Activated naive CD4-positive, alpha-beta T cell (primary cell): ENCODE measurements at places on chromosomes 2 and 18.

GRCh38 chr18:46756025-46756558 is 761 bp downstream of the ST8SIA5 start:
- DNase-seq = no peak

DNA sequence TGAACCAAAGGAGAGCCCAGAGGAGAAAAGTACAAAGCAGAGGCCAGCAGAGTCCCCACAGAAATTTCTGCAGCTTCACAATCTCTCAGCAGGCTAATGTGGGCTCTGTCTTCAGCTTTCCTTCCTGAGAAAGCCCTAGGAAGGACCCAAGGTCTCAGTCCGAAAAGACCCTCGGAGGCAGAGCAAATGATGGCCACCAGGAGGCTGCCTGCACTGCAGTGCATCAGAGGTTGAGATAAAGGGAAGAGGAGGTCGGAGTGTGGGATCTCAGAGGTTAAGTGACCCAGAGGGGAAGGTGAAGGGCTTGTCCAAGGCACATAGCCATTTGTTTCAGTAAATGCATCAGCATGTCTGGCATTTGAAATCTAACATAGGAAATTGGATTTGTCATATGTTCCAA is 299.1 kb upstream of the SLC14A2 start:
- DNase-seq = no peak

DNA sequence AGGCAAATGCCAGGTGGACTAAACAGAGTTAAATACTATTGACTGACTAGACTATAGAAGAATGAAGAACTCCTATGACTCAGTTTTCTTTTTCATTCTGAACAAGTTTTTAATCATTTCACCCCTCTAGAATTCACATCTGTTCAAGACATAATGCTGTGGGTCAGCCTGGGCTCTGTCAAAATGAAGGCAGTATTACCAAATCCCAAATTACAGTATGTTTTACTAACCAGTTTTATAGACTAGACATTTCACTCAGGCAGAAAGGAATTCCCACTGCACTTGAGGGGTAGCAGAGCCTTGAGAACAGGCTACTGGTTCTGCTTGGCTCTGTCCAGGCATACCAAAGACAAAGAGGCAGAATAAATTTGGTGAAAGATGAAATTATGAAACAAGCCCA is 511.7 kb downstream of the EPHA4 start:
- DNase-seq = no peak

DNA sequence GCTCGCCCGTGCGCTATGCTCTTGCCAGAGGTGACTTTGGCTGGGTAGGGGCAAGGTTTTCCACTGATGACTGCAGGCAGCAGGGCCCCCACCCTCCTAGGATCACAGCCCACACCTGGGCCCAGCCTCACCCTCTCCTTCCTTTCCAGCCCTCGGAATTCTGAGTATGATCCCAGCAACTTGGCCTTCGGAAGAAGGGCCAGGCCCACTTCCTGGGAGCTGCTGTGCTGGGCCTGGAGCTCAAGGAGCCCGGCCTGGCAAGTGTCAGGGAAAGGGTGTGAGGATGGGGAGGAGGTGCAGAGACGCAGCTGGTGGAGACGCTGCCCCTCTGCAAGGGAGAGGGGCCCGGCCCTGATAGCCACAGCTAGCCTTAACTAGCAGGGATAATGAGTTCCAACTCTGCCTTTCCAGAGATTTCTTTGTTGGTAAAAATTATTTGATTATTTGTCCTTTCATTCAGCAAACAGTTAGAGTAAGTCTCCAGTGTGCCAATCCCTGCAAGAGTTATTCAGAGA is 1.7 kb upstream of the CNDP1 start:
- DNase-seq = no peak

- DNase-seq = no peak
Observed at GRCh38 chr2:27255660-27256059, 7.2 kb downstream of the SLC30A3 start.

DNA sequence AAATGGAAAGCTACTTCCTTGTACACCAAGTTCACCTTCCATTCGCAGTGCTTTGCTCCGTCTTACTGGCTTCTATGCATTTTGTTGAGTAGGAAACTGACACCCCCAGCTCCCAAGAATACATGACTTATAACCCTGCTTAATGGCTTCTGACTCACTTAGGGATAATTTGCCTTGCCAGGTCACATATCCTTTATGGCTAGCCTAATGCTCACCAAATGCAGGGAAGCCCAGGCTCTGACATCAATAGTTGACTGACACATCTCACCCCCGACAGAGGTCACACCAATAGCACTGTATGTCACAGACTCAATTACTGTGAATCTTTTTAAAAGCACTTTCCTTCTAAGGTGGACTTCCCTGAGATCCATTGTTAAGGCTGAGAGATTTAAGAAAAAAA is 147.2 kb downstream of the DTNA start:
- DNase-seq = no peak

DNA sequence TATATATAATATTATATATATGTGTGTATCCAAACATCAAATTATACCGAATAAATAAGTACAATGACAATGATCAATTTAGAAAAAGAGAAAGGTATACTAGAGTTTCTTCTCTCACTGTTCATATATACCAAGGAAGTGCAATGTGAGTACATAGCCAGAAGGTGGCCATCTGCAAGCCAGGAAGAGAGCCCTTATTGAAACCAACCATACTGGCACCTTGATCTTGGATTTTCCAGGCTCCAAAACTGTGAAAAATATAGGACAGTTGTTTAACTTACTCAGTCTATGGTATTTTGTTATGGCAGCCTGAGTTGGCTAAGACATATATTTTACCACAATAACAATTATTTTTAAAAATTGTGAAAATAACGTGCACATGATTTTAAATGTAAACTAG is 1490.2 kb upstream of the SLC39A10 start:
- no peak for DNase-seq

- DNase-seq = no peak
Observed at GRCh38 chr2:241200822-241201395, 12.4 kb downstream of the ANO7 start.

- no peak for DNase-seq
Observed at GRCh38 chr18:59426855-59427254, 67.8 kb upstream of the LMAN1 start.

GRCh38 chr2:227082286-227082685 is 81.7 kb downstream of the COL4A4 start:
- no peak for DNase-seq

DNA sequence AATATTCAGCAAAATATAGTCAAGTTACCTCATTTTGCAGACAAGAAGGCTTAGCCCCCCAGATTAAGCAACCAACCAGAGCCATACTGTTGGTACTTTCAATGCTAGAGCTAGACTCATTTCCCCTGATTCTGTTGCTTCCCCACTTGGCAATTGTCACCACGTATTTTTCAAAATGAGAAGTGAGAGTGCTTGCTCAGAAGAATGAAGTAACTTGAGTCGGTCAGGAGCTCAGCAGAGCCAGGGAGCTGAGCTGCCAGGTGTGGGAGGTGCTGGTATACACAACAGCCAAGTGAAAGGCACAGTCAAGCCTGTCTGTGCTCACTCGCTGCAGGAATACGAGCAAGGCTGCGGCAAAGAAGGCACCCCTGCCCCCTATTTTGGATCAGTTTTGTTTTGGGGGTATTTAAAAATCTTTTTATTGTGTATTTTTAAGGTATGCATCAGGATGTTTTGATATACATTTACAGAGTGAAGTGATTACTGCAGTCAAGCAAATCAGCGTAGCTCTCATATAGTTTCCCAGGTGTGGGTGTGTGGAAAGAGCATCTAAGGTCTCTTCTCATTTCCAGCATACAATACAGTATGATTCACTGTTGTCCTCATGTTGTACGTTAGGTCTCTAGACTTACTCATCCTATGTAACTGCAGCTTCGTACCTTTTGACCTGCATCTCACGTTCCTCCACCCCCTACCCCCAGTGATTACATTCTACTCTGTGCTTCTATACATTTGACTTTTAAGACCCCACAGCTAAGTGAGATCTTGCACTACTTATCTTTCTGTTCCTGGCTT is 62.4 kb downstream of the MRPS9 start:
- no peak for DNase-seq

GRCh38 chr2:23211987-23212583 is 172.9 kb upstream of the KLHL29 start:
- DNase-seq = no peak

DNA sequence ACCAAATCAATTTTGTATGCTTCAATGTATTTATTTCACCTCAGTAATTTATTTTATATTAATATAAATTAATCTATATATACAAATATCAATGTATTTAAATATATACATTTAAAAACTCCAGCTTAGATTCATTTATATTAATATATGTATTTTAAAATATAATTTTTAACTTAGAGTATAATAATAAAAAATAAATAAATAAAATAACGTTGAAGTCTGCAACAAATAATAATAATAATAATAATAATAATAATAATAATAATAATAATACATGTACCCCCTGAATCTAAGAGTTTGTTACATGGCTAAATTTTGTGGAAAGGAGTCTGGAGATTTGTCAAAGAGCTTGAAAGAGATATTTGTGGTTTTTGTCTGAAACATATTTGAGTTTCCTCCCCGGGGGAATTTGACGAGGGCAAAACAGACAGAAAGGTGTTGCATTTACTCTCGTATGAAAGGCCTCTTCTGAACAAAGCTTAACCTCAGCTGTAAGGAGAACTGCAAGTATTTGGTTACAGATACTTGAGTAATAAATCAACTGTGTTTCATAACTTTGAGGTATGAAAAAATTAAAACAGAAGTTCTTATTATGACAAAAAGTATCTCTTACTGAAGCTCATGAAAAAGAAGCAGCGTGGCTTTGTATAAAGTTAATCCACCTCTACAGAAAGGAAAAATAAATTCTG is 93.4 kb downstream of the CDH19 start:
- DNase-seq = no peak

DNA sequence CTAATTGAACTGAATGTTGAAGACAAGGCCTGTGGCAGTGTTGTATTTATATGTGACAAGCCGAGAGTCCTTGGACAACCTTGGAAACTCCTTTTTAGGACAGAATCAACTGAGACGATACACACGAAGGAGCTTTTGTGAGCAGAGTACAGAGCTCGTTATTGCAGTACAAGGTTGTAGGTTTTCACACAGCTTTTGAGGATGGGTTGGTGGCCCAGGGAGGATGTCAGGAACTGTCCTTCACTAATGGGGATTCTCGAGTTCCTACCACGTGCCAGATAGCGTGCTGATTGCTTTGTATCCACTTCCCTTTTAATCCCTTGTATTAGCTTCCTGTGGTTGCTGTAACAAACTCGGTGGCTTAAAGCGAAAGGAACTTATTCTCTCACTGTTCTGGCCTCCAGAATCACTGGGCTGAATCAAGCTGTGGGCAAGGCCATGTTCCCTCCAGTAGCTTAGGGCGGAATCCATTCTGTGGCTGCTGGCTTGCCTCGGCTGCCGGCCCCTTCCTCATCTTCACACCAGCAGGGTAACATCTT is 20.2 kb downstream of the INPP4A start:
- no peak for DNase-seq

DNA sequence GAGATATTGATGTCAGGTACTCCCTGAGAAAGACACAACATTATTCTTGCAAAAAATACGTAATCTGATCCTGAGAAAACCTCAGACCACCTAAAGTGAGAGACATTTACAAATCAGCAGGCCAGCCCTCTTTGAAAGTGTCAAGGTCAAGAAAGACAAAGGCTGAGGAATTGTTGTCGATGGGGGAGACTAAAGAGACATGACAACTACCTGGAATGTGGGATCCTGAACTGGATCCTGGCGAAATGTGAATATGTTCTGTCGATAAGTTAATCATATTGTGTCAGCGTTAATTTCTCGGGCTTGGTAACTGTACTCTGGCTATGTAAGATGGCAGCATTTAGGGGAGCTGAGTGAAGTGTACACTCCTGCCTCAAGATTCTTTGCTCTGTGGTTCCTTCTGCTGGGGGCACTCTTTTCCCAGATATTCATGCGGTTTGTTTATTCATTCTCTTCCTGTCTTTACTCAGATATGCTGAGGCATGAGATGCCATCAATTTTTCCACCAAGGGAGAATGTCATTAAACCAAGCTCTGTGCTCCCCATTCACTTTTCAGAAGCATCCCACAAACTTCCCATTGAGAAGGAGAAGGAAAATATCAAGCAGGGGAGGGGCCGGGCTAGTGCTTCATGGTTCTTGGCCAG is 154.9 kb downstream of the CAPN13 start:
- no peak for DNase-seq

DNA sequence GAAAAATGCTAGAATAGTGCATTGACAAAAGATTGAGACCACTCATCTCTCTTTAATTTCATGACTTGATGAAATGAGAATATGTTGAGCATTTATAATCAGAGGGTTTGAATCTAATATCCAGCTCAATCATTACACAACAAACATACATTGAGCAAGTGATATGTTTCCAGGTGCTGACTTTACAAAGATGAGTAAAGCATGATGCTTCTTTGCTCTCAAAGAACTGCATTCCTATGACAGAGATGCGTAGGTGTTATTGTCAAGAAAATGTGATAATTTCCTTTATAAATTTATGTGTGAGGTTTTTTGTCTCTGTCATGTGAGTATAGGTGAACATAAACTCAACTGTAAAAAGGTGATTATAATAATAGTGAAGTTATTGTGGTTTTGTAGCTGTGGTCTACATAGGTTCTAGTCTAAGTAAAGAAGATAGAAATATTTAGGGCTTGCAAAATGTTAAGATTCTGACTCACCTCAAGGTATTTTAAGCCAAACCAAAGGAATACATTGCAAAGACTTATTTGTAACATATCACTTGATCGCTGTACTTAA is 389.8 kb downstream of the GALNT13 start:
- DNase-seq = no peak

GRCh38 chr18:12113999-12114646 is 20.5 kb downstream of the ANKRD62 start:
- DNase-seq = no peak

DNA sequence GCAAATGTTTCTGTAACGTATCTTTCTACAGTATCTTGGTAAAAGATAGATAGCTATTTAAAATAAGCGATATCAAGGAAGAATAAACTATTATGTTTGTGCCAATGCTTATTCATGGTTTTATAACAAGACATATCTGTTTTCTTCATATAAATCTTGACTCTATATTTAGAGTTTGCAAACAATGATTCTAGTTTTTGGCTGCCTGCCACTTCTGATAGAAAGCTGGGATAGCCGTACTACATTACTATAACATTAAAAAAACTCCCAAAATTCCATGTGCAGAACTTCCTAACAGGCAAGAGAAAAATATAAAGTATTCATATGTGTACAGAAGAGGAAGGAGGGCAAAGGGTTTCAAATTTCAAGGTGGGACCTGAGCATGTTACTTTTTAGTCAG is 985.0 kb downstream of the BCL11A start:
- no peak for DNase-seq

- no peak for DNase-seq
Observed at GRCh38 chr2:223880796-223881195, 43.4 kb upstream of the AP1S3 start.

DNA sequence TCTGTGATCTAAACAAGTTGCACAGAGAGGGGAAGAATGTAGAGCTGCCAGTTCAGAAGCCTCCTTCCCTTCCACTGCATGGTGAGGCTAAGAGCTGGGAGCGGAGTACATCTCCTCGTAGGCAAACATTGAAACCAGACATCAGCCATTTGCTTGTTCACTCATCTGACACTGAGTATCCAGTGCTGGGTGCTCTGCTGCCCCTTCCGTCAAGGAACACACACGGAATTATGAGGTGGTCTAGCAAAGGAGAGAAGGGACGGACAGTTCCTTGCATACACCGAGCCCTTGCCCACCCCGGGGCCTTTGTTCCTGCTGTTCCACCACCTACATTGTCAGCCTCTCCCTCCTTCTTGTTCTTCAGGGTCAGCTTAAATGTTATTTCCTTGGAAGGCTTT is 44.6 kb downstream of the SLC4A1AP start:
- no peak for DNase-seq
